ENCODE measurements at places on chromosomes 7 and 10.

DNA sequence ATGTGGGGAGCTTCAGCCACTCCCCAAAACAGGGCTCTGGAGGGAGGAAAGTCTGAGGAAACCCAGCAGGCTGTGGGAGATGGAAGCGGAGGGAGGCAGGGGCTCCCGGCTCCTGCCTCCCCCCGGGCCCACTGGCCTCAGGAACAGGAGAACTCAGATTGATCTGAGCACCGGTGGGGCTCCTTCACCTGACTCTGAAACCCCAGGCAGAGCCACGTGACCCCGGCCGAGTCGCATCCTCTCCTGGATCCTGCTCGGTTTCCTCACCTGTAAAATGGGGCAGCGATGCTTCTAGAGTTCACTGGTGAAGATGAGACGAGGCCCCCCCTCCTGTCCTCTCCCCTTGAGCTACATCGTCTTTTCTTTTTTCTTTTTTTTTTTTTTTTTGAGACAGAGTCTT, 33.6 kb downstream of the TCERG1L start:
- no peak for DNase-seq

DNA sequence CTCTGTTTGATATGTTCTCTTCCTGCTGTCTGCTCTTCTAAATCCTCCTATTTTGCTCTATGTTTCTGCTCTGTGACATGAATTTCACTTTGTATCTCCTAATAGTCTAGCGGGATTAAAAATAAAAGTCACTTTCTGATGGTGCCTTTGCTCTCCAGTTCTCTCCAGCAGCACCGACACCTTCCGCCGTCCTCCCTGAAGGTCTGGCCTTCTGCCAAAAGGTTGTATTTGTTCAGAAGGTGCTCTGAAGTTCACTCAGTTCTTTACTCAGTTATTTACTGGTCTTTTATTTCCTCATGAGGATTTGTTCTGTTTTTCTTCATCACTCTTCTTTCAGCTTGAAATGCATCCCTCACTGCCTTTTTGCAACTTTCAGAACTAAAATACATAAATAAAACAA, 11.2 kb upstream of the EPHA1 start:
- no peak for DNase-seq

- DNase-seq = no peak
Observed at GRCh38 chr7:46848944-46849343, 733.0 kb downstream of the TNS3 start.

- no peak for DNase-seq
Observed at GRCh38 chr7:51034521-51035264, 252.0 kb upstream of the GRB10 start.

GRCh38 chr7:140404565-140405065, 757 bp downstream of the RAB19 start:
- no peak for DNase-seq

DNA sequence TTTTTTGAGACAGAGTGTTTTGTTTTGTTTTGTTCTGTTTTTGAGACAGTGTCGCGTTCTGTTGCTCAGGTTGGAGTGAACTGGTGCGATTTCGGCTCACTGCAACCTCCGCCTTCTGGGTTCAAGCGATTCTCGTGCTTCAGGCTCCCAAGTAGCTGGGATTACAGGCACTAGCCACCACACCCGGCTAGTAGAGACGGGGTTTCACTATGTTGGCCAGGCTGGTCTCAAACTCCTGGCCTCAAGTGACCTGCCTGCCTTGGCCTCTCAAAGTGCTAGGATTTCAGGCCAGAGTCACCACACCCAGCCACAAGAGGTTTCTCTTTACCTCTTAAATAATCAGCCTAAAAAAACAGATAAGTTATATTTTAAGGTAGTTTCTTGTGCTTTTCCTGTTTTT, 8.7 kb upstream of the ARHGAP12 start:
- DNase-seq = no peak

All from stimulated activated CD4-positive, alpha-beta T cell treated with anti-CD3 and anti-CD28 coated beads, Interleukin-15, amount 100 ng/mL, for 1 hour (primary cell).